ENCODE measurements at places on chromosomes 12 and 14.

DNA sequence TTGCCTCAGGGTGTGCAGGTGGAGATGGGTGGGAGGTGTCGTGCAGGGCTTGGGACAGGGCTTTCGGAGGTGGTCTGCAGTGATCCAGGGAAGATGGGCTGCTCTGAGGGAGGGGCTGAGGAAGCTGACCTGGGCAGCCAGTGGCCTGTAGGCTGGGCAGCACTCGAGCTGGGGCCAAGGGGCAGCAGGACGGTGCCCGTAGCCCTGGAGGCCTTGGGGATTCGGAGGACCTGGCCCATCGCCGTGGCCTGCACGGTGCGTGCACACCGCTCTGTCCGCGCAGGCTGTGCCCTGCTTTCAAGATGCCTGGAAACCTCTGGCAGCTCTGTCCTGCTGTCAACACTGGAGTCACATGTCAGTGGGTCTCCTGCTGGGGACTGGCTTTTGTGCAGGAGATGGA is 9.1 kb downstream of the PACS2 start:
- DNase-seq, result no peak

DNA sequence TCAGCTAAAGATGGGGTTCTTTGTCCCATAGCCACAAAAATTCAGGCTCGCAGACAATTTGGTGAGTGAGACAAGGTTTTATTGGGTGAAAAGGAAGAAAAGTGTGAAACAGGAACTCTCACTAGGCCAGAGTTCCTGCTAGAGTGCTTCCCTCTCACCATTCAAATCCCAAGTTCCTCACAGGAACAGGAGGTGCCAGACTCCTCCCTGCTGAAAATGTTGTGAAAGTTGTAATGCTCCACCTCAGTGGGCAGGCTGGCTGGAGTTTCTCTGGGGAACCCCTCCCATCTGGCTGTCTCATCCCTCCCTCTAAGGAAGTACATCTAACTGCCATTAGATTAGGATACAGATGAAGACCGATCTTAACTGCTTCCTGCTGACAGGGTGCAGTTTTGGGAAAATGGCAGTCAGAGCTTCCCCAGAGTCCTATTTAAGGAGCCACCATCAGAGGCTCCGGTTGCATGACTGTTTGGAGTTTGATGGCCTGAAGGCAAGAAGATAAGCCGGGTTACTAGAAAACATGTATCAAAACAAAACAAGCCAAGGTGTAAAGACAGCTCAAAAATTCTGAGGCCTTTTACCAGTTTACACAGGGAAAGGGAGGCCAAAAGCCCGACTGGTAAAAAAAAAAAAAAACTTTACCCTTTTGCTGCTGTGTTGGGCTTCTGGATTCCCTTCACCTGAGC is 127.6 kb downstream of the FSCB start:
- DNase-seq, result no peak

- no peak for DNase-seq
These were observed 144.2 kb upstream of the ABCD2 start for GRCh38 chr12:39763890-39764169.

DNA sequence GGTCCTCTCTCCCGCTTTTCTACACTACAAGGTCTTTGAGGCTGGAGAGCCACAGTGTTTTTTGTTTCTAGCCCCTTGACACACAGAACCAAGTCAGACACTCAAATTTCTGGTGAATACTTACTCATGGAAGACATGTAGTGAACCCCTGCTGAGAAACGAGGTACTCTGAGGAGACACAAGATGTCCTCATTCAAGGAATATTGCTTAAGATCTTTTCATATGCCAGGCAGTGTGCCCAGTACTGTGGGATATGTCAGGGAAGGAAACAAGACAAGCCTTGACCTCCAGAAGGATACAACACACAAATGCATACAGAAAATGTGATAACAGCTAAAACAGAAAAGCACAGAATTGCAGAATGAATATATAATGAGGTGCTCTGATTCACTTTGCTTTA is 75.9 kb downstream of the TMTC1 start:
- DNase-seq, result no peak

GRCh38 chr14:69190191-69190590 is 1.1 kb upstream of the EXD2 start:
- no peak for DNase-seq

- DNase-seq, result no peak
These were observed 42.4 kb upstream of the CLMN start for GRCh38 chr14:95362138-95362494.

DNA sequence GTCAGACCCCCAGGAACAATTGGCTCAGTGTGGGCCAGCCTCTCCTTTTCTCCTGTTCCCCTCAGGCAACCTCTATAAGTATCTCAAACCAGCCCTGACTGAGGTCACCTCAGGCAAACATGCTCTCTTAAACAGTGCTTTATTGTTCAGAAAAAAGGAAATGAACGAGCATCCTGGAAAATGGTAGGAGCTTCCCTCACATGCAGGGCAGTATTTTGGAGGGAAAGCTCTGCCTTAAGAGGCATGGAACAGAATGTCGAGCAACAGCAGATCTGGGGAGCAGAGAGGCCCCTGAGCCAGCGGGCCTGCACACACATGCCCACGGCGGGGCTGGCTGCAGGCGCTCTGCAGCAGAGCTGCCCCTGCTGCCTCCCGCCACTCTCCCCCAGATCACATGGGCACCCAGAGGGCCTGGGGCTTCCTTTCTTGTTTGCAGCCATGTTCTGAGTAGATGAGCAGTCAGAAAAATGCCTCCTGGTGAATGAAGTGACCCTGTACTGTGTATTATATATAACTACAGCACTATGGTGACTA is 42.0 kb downstream of the MOK start:
- no peak for DNase-seq

DNA sequence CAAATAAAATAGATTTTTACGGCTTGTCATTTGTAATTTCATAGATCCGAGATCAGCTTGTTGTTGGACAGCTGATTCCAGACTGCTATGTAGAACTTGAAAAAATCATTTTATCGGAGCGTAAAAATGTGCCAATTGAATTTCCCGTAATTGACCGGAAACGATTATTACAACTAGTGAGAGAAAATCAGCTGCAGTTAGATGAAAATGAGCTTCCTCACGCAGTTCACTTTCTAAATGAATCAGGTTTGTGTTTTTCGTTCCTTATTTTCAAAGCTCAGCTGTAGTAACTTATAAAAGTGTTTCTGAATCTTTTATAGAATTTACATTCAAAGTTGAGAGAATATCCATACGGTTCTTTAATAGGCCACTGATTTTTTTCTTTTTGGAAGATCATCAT is 89.1 kb downstream of the LRRK2 start:
- DNase-seq, result no peak

DNA sequence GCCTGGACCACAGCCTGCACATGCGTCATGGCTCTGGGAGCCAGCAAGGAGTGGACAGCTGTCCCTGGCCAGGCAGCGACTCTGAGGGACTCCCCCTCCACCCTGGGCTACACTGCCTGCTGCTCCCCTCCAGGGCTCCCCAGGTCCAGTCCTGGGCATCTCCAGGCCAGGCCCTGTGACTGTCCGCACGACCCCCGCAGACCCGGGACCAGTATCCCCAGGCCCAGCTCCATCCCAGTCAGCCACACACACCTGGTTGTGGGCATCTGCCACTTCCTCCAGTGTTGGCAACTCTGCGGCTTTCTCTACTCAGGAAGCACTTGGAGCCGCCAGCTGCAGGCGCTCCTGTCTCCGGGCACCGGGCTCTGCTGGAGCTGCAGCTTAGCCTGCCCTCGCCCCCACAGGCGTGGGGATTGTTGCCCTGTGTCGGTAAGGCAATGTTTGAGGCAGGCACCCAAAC is 2.4 kb downstream of the ULK1 start:
- no peak for DNase-seq

DNA sequence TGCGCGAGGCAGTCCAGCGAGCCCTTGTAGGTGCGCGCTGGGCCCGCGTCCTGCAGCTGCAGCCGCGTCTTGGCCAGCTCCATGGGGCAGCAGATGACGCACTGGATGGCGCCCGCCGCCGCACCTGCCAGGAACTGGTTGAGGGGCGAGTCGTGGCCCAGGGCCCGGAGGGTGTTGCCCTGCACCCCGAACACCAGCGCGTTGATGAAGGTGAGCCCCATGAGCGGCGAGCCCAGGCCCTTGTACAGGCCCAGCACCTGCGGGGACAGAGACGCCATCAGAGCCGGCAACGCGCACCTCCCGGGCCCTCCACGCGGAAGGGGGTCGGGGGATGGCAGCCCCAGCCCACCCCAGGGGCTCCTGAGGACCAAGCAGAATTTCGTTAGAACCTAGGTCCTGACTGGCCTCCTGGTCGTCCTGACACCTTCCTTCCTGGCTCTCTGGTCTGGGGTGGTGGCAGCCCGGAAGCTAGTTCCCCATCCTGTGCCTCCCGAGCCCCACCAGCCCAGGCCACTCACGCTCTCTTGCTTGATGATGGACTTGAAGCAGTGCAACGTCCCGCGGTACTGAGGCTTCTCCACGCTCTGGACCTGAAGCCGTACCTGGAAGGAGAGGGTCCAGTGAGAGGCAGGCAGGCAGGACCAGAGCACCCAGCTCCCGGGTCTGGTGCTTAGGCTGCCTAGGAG is 13.3 kb downstream of the SLC25A29 start:
- no peak for DNase-seq

DNA sequence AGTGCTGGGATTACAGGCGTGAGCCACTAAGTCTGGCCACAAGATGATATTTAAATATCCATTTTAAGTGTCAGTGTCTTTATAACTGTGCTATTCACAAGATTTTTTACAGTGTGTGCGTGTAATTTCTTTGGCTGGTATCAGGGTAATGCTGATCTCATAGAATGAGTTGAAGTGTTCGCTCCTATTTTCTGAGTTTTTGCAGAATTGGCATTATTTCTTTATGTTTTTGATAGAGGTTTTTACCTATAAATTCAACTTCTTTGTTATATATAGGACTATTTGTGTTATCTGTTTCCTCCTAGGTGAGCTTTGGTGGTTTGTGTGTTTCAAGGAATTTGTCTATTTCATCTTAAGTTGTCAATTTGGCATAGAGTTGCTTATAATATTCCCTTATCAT is 45.6 kb downstream of the FOXN4 start:
- DNase-seq, result no peak

- no peak for DNase-seq
These were observed 10.3 kb upstream of the SERPINA3 start for GRCh38 chr14:94601884-94602391.

DNA sequence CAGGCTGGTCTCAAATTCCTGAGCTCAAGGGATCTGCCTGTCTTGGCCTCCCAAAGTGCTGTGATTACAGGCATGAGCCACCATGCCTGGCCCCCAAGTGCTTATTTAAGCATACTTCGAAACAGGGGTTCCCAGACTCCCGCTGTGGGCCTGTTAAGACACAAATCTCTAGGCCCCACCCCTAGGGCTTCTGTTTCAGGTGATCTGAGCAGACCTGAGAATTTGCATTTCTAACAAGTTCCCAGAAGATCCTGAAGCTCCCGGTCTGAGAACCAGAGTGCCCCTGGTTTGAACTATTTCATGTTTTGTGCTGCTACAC is 25.0 kb downstream of the GCH1 start:
- no peak for DNase-seq

- DNase-seq, result peak; percentile 6
These were observed 119.3 kb upstream of the MDM1 start for GRCh38 chr12:68451261-68452077.

GRCh38 chr12:47848853-47849252 is 29.1 kb upstream of the HDAC7 start:
- no peak for DNase-seq

DNA sequence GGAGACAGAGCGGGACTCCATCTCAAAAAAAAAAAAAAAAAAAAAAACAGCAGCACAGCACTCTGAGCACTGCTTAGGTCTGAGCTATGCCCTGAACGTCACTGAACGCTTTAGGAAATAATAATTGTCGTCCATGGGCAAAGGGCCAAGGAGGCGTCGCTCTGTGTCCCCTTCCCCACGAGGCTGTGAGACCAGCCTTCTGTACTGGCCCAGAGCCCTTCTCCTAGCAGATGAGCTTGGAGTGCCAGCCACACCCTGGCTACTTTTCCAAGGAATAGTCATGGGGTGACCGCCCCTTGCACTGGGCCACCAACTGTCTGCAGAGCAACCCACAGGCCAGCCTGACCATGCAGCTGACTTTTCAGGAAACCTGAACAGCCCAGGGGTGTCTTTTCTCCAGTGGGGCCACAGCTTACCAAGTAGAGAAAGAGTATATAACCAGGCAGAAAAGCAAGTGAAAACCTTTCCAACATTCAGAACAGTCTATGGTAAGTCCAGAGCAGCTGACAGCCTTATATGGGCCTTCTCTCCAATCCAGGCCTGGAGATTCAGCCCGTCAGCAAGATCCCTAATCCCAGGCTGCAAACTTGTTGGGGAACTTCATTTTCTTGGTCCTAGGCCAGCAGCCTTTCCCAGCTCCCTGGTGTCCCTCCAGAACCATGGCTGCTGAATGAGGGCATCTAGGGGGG is 28.5 kb downstream of the CD9 start:
- DNase-seq, result no peak

DNA sequence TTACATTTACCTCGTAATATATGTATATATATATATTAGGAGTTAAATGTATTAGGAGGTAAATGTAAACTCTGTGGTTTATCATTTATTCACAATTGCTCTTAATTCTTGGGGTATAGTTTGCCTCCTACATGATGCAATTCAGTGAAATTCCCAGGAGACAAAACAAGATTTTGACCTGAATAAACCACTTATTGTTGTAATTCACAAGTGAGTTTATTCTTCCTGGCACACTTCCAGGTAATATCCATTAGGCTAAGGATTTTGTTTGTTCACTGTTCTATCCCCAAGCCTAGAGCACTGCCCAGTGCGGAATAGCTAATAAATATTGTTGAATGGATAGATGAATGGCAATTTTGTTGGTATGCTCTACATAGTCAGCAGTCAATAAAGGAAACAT is 3.0 kb downstream of the SMIM10L1 start:
- DNase-seq, result no peak

- no peak for DNase-seq
These were observed 293.0 kb downstream of the SSPN start for GRCh38 chr12:26488351-26488750.

- no peak for DNase-seq
These were observed 77.3 kb upstream of the RPH3A start for GRCh38 chr12:112714166-112714710.
